ENCODE measurements at places on chromosomes 16 and 17.

DNA sequence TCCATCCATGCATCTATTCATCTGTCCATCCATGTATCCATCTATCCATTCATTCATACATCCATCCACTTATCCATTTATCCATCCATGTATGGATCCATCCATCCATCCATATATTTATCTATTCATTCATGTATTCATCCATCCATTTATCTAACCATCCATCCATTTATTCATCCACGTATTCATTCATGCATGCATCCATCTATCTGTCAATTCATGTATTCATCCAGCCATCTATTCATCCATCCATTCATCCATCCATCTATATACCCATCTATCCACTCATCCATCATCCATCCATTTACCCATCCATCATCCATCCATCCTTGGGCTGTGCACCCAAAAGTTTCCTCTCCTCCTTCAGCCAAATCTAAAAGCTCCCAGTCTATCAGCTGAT, 43.4 kb downstream of the GDE1 start:
- no peak for DNase-seq

GRCh38 chr17:73650140-73650539, 5.9 kb upstream of the SDK2 start:
- DNase-seq: no peak

GRCh38 chr16:70750893-70751467, 50.0 kb downstream of the VAC14 start:
- DNase-seq: peak; percentile 78

GRCh38 chr16:23650674-23651416, 9.6 kb downstream of the DCTN5 start:
- no peak for DNase-seq

- DNase-seq: no peak
These were observed 26.0 kb downstream of the KCNJ16 start for GRCh38 chr17:70100983-70101382.

- peak; percentile 70 for DNase-seq
These were observed 1.3 kb downstream of the TIMP2 start for GRCh38 chr17:78923660-78924453.

DNA sequence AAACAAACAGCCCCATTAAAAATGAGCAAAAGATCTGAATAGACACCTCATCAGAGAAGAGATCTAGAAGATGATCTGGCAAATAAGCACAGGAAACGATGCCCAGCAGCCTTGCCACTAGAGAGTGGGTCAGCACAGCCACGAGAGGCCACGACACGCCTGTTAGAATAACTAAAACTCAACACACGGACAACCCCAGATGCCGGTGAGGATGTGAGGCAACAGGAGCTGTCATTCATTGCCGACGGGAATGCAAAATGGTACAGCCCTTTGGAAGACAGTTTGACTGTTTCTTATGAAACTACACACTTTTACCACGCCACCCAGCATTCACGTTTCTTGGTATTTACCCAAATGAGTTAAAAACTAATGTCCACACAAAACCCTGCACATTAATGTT, 31.5 kb downstream of the CBFA2T3 start:
- no peak for DNase-seq

- DNase-seq: no peak
These were observed 437.0 kb upstream of the ASIC2 start for GRCh38 chr17:33730131-33730530.

DNA sequence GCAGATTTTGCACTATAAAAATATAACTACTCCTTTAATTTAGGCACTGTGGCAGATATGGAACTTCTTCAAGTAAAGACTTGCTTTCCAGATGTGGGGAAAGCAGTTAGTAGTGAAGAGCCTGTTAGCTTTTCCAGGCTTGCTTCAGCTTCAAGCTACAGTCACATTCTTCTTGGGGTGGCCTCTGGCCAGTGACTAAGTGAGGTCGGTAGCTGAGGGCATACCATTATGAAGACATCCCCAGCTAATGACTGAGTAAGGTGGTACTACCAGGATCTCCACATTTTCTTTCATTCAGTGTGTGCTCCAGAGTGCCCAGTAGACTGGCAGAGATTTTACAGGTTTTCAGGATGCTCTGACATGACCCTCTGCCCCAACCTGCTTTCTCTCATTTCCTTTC, 167.1 kb upstream of the KIF2B start:
- no peak for DNase-seq

- DNase-seq: peak; percentile 96
These were observed 12.3 kb downstream of the GPR142 start for GRCh38 chr17:74379495-74380085.

- DNase-seq: no peak
These were observed 19.7 kb upstream of the C17orf107 start for GRCh38 chr17:4879601-4880000.

DNA sequence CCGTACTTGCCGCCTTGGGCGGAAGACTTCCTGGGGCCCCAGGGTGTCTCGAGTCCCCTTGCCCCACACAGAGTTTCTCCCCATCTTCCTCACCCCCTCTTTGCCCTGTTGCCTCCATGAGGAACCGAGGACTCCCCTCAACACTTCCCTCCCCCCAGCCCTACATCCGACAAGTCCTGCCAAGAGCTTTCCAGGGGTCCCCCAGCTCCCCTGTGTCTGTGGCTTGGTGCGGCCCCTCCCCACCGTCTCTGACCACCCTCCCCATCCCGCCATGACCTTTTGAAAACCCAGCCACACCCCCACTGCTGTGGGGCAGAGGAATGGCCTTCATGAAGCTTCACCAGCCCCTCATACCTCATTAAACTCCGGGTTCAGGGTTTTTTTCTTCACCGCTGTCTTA, 11.4 kb downstream of the SCGB1C2 start:
- DNase-seq: no peak

GRCh38 chr17:75553295-75554110, 28.0 kb downstream of the LLGL2 start:
- no peak for DNase-seq

DNA sequence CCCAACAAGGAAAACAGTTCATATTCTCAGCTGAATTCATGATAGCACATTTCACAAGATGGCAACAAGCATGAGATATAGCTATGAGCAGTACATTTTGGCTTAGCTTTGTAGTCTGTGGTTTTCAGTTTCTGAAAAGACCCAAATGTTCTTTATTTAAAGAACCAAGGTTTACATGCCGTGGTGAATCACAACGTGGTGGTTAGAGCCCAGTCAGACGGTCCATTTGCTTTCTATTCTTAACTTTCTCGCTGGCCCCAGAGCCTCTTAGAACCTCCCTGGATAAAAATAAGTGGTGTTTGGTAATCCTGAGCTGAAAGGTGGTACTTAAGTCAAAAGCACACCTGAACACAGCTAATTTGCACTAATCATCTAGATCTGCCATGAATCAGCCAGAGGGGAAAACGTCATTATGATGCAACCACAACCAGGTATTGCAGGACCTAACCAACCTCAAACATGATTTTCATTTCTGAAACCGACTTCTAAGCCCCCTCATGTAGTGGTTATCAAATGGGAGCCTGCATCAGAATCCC, 18.6 kb upstream of the HAPSTR1 start:
- DNase-seq: no peak

Measured in femur (tissue), 1 donor.